Panc1 (cell line): ENCODE measurements at places on chromosomes 6 and 20. TPM values are rescaled to one million over a fixed set of nuclear protein-coding genes. Genes with fewer than 3 reads are reported as not detected.

- DNase-seq = no peak
Observed at GRCh38 chr20:25269057-25269832, 21.4 kb downstream of the PYGB start.

Gene KIF25
- total RNA-seq = 0.44 TPM

DNA sequence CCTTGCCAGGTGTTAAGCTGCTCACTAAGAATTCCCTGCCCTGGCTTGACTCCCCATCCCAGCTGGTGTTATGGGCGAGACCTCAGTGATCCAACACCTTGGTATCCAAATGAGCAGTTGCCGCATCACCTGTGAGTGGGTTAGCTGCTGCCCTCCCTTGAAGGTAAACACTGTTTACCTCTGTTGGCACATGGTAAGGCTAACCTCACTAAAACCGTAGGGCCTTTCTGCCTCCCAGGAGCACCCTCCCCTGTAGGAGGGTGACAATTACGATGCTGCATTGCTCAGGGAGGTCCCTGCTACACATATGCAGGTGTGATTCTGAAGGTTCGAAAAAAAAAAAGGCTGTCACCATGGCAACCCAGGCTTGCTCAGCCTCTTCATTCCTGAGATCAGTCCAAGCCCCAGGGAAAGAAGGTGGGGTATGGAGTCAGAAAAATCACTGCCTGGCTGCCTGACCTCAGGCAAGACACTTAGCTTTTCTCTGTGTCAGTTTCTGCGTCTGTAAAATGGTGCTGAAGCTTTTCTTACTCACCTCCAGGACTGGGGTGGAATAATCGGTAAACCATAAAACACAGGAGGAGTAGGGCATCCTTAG, 19.5 kb downstream of the PNPLA1 start:
- no peak for DNase-seq

DNA sequence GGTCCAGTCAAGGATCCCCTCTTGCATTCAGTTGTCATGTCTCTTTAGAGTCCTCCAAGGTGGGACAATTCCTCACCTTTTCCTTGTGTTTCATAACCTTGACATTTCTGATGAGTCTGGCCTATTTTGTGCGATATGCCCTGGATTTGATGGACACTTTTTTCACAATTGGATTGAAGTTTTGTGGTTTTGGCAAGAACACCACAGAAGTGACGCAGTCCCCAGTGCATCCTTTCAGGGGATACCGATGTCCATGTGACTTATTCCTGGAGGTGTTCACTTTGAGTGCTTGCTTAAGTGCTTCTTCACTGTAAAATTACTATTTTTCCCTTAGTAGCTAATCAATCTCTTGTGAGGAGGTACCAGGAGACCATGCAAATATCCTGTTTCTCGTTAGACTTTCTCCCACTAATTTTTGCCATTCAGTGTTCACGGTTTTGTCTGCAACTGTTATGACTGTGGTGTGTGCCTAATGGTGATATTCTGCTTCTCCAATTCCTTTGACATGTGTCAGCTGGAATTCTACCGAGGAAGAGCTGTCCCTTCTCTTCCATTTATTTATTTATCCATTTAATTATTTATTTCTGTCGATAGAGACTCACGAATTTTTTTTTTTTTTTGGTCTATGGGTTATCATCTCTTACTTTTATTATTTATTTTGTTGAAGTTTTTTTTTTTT, 30.8 kb downstream of the BPIFB4 start:
- no peak for DNase-seq

- no peak for DNase-seq
Observed at GRCh38 chr6:26299286-26300042, 65.5 kb upstream of the BTN3A2 start.

DNA sequence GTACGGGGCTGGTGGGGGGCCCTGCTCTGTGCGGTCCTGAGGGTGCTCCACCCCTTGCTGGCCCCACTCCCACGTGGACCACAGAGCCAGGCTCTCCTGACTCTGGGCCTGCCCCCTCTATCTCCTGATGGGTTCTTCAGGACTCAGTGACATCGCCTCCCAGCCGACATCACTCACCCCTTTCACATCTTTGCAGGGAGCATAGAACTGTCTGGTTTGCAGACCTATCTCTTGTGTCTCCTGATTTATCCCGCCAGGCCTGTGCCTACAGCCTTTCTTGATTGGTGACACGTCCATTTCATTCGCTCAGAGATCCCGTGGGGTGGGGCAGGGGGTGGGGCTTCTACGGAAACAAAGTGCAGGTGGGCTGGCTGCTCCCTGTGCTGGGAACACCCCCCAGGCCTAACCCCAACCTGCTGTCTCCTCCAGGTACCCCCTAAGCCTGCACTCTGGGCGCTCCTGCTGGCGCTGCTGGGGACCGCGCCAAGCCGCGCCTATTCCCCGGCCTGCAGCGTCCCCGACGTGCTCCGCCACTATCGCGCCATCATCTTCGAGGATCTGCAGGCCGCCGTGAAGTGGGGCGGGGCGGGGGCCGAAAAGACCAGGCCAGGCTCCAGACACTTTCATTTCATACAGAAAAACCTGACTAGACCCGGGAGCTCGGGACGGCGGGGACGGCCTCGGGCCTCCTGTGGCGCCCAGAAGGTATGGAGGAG, 1.7 kb downstream of the C20orf204 start:
- DNase-seq = no peak

Gene ZSWIM1
- total RNA-seq = 13.4 TPM

DNA sequence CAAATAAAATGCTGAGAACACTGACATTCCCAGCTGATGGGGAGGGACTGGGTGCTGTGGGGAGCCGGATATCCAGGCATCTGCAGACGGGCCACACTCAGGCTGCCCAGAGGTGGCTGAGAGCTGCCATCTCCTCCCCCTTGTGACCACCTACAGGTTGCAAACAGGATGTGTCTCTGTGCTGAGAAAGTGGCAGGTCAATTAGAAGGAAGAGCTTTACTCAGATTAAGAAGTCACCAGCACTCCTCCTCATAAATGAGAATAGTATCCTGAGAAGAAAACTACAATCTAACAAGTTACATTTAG, 63.0 kb downstream of the HUS1B start:
- no peak for DNase-seq

DNA sequence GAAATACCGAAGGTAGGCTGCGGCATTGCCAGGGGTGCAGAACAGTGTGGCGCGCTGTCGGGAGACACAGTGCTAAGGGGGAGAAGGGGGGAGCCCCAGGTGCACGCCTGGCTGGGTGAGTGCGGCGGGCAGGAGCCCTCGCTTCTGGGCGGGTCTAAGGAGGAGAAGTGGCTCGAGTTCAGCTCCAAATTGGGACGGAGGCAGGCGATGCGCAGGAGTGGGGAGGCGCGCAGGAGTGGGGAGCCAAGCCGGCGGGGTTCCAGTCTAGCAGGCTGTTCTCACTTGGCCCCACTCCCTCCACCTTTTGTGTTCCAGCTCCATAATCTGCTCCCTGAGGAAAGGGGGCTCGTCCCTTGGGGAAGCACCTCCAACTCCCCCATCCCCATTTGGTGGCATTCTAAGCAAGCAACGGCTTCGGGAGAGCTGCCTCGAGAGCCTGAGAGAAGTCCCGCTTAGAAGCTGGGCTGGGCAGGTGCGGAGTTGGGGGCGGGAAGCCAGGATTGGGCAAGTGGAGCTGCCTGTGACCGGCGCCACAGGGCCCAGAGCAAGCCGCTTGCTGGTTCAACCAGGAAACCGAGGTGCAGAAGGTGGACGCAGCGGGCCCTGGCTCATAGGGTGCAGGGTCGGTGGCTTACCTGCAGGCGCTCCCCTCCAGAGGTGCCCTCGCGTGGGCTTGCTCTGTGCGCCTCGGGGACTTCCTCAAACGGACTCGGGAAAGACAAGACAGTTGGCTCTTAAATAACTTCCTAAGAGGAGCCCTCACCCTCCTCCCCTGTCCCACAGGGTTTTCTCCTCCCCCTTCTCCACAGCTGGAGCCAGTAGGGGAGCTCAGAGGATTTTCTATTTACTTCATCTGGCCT, at the start of gene F13A1:
F13A1 (minus strand) TSS at position 711 of the 860 bp plus-strand sequence. CDS start 1,998 bp downstream, outside the sequence.
- no peak for DNase-seq

DNA sequence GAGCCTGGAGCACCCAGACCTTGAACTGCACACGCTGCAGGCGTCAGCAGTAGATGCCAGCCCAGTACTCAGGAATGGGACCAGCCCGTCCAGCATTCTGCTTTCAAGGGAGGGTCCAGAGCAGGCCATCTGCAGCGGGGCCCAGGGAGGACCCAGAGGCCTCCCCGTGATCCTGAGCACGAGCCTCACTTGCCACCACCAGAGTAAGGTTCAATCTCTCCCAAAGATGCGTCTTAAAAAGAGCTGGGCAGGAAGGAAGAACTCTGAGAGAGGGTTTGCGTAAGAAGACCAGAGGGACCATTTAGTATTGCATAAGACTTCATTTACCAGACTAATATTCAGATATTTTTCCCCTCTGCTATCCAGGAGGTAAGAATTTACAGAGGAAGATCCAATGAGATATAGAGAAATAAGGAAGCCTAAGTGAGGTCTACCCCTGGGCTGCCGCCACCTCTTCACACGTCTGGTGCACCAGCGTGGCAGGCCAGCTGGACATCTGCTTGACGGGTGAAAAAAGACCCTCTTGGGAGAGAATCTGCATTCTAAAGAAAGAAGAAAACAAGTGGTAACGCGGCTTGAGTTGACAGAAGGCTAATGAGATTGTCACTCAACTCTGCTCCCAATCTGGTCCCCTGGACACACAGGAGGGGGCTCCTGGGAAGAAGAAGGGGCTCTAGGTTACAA, 107.3 kb downstream of the PRND start:
- DNase-seq = no peak

Gene MCCD1
- total RNA-seq = not detected
